ENCODE measurements at places on chromosomes 2 and 18. TPM values are rescaled to one million over a fixed set of nuclear protein-coding genes. Genes with fewer than 3 reads are reported as not detected.

The FZD7 gene
- total RNA-seq, result 2.5 TPM

The PLEKHM3 gene
- 5.3 TPM for total RNA-seq

The KCNIP3 gene
- total RNA-seq, result 6.4 TPM

The LRRC30 gene
- total RNA-seq, result not detected

The LINC00305 gene
- not detected for total RNA-seq

The TRAPPC8 gene
- total RNA-seq, result 29.5 TPM

The CCDC68 gene
- total RNA-seq, result 3.9 TPM

The C2orf15 gene
- total RNA-seq, result 0.60 TPM

The MOCOS gene
- total RNA-seq, result 1.6 TPM

The CDC42EP3 gene
- 32.3 TPM for total RNA-seq

The FHL2 gene
- total RNA-seq, result 110 TPM

The PJVK gene
- total RNA-seq, result 2.0 TPM

The MFSD2B gene
- total RNA-seq, result not detected

The TMEFF2 gene
- not detected for total RNA-seq
